Stimulated activated CD8-positive, alpha-beta memory T cell treated with anti-CD3 and anti-CD28 coated beads, Interleukin-15, amount 100 ng/mL, for 24 hours (primary cell): ENCODE measurements at places on chromosomes 2 and 18.

GRCh38 chr2:57720728-57721627 lies 325.6 kb upstream of the VRK2 start:
- DNase-seq = no peak

DNA sequence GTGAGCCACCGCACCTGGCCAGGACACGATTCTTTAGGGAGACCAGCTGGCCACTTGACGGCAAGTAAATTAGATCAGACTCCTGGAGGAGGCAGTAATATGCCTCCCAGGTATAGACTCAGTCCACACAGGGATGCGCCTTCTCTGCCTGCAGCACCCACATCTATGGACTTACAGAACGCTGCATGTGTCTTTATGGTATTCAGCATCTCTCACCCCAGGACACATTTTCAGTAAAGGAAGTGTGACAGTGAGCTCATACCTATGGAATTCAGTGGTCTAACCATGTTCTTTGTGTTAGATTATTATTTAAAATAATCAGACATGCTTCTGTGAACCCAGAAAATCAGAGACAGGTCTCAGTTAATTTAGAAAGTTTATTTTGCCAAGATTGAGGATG lies 5.9 kb upstream of the NARS1 start:
- DNase-seq = no peak

- DNase-seq = no peak
Measured at GRCh38 chr2:1696472-1696871, 47.8 kb downstream of the PXDN start.

DNA sequence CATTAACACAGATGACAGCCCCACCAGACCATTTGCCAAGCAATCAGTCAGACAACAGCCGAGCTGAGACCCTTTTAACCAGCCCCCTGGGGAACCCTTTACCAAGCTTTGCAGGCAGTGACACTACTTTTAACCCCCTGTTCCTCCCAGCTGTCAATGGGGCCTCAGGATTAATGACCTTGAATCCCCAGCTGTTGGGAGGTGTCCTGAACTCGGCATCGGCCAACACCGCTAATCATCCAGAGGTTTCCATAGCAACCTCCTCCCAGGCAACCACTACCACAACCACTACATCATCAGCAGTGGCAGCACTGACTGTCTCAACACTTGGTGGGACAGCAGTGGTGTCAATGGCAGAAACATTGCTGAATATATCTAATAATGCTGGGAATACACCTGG lies 160.9 kb upstream of the EPC2 start:
- no peak for DNase-seq

- no peak for DNase-seq
Measured at GRCh38 chr2:114005110-114005783, 115.4 kb downstream of the ACTR3 start.

GRCh38 chr2:189268763-189269162 lies 89.2 kb upstream of the COL5A2 start:
- DNase-seq = no peak

DNA sequence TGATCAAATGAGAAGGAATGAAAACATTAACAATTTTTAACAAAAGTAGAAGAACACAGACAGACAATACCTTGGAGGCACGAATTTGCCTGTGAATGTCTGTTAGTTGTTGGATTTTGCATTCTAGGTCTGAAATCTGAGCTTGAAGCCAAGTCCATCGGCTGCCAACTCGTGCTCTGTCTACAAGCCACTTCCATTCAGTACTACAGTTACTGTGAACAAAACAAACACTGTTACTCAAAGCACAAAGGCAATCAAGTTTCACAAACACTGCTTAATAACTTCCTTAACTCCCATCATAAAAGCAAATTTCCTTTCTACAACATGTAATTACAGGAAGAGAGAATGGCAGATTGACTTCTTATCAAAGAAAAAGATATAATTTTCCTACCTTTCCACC lies 42.2 kb downstream of the KANSL1L start:
- no peak for DNase-seq

- no peak for DNase-seq
Measured at GRCh38 chr2:173298536-173299097, 56.1 kb upstream of the CDCA7 start.

- DNase-seq = no peak
Measured at GRCh38 chr2:179020156-179020750, 29.7 kb downstream of the CCDC141 start.

- no peak for DNase-seq
Measured at GRCh38 chr2:119253760-119254600, 30.3 kb downstream of the STEAP3 start.

DNA sequence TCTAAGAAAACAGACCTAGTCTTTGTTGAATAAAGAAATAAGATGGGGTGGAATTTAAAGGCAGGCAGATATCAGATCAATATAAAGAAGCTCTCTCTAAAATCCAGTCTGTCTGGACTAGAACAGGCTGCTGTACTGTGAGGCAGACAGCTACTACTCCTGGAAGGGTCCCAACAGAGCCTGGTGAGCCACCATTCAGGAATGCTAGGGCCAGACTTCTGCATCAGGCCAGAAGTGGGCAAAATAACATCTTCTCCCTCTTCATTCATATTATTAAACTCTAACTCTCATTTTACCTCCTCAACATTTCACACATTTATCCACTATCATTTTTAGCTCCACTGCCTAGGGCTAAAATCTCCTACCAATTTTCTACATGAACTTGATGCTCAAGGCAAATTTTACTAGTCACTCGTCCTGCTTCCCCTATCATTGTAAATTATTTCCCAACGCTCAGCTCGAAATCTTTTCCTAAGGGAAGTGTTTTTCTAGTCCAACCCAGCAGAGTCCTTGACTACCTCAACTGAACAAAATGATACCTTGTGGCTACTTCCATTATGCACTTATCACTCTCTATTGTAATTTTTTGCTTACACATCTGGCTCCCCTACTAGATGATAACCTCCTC lies 45.2 kb upstream of the GLS start:
- DNase-seq = no peak

- DNase-seq = no peak
Measured at GRCh38 chr18:63617049-63617914, 26.8 kb downstream of the SERPINB4 start.

DNA sequence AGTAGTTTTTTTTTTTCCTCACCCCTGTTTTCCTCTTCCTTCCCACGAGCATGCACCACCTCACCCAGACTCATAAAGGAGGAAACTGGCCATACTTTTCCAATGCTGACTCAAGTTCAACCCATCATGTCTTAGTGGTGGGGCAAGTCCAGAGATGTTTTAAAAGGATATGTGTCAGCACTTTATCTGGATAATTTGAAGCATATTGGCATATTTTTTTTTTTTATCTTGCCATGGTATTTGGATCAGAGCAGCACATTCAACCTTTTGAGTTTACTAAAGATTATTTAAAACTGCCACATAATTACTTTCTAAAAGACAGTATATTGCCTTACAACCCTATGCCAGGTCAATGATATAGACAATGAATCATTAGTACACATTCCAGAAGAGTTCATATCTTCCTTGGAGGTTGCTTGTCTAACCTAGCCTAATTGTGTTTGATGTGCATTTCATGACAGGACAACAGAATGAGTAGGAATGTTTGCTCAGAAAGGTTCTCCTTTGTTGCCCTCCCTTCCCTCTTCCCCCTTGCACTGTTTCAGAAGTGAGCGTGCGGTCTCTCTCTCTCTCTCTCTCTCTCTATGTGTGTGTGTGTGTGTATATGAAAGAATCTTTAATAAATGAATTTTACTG lies 950.7 kb upstream of the FAM98A start:
- DNase-seq = no peak

- DNase-seq = no peak
Measured at GRCh38 chr18:73975266-73975665, 172.4 kb downstream of the FBXO15 start.

DNA sequence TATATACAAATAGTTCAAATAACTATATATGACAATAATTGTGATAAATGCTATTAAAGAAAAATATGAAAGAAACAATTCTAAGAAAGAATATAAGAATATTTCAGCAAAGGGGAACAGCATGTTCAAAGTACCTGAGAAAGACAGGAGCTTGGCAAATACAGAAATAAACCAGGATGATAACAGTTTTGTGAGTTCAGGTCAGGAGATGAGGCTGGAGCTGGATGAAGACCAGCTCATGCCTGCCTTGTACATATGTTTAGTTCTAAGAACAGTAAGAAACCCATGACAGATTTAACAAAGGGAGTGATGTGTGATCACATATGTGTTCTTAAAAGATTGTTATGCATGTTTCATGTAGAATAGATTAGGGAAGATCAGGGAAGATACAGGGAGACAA lies 98.2 kb downstream of the R3HDM1 start:
- DNase-seq = no peak

- no peak for DNase-seq
Measured at GRCh38 chr2:164778723-164779122, 62.9 kb downstream of the COBLL1 start.

- no peak for DNase-seq
Measured at GRCh38 chr2:189372688-189373257, 68.5 kb upstream of the WDR75 start.

DNA sequence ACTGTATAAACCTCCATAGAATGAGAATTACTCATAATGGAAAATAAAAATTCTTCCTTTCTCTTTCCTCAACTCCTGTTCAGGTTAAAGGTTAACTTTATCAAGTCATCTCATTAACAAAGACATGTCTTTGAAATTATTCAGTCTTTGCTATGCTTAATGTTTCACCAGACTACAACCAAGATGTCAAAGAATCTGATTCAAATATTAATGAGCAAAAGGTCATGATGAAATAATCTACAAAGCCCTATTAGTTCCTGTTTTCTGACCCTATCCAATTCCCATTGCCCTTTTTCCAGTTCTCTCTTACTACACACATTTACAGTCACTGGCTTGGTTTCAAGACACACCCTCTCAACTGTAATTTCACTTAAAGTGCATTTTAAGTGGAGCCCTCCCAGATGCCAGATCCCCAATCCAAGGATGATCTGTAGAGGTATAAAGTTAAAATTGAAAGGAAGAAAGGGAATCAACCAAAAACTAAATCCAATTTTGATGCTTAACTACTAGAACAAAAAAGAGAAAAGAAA lies 246.9 kb upstream of the CYP26B1 start:
- DNase-seq = no peak

DNA sequence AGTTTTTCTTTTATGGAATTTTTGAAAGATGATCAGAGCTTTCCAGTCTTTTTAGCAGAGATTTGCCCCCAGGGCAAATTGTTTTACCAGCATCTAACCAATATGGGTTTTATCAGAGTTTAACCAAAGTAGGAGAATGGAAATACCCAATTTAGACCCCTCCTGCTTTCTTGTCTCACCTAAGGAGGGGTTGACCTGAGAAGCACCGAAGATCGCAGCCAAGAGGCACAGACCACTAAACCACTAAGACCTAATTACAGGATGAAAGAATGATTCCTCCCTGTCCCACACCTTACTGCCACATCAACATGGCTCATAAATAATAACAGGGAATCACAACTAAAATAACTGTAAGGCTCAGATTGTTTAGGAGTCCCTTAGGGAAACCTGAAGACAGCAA lies 111.9 kb upstream of the EPB41L5 start:
- no peak for DNase-seq

DNA sequence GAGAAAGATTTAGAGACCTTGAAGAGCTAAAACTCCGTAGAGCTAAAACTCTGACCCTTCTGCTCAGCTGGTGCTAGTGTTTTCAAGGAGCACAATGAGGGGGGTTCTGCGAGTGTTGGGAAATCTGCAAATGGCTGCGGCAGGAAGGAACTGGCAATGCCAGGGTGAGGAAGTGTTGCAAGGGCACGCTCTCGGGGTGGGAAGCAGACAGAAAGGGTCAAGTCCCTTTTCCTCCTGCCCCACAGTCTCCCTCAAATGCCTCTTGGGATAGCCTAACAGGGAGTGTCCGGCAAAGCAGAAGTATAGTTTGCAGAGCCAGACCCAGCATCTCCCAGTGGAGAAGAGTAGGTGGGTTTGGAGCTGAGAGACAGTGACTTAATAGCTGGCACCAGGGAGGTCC lies 60.5 kb downstream of the NCAPH start:
- no peak for DNase-seq

- no peak for DNase-seq
Measured at GRCh38 chr18:55321265-55322177, 266.5 kb downstream of the TCF4 start.

DNA sequence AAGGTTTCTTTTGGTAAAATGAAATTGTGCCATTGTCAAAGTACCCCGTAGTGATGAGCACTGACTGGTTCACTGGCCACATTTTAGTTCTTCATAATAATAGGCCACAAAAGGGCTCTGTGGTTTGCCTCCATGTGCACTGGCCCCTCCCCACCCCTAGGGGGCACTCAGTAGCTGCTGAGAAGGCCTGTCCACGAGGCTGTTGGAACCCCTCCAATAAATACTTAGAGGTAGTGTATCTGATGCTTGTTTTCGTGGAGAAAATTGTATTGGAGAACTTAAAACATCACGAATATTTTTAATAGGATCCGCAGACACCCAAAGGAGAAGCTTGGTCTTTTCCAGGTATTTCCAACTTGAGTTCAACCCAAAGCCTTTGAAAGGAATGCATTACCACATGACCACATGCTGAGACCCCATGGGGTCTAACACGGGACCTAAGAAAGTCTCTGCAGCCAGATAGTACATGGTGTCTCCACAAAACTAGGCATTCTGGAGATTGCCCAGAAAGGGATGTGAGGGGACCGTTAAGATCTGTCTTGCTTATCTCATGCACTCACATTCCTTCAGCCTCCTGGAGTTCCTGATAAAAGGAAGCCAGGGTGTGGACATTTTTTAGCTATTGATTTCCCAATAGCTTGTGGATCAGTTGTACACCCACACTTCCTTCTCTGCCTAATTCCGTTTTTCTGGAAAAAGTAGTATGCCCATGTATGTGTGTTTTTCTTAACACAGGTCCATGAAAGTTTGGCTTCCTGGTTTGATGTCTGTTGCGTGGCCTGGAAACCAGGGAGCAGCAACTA lies 28.5 kb upstream of the NOSTRIN start:
- no peak for DNase-seq

DNA sequence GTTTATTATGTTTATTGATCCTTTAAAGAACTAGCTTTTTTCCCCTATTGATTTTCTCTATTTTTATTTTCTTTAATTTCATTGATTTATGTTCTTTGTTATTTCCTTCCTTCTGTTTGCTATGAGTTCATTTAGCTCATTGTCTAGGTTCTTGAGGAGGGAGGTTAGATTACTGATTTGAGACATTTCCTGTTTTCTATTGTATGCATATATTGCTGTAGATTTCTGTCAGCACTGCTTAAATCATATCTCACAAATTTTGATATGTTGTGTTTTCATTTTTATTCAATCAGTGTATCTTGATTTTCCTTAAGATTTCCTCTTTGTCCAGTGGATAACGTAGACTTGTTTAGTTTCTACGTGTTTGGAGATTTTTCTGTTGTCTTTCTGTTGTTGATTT lies 43.4 kb downstream of the PTPN4 start:
- no peak for DNase-seq

GRCh38 chr18:37567061-37567993 lies 1.7 kb upstream of the CELF4 start:
- DNase-seq = no peak

DNA sequence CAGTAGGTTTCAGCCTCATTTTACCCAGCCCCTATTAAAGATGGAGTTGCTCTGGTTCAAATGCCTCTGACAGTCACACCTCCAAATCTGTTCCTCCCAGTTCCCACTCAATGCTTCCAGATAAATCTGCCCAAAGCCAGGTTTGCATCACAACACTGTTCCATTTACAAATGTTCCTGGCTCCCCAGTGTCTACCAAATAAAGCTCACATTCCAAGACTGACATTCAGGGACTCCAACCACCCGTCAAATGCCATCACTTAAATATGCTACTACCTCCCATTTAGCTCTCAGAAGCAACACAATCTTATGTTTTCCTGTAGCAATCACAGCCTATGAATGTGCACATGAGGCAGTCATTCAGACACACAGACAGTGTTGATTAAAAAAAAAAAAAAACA lies 127.3 kb downstream of the TMEM163 start:
- no peak for DNase-seq

GRCh38 chr2:59093571-59093970 lies 852.4 kb upstream of the FANCL start:
- DNase-seq = no peak
